ENCODE measurements at places on chromosomes 5 and 9.

- peak; percentile 61 for DNase-seq
Observed at GRCh38 chr5:73447530-73448462, 781 bp downstream of the FOXD1 start.

GRCh38 chr5:39638813-39639212, 214.0 kb upstream of the DAB2 start:
- no peak for DNase-seq

- DNase-seq: no peak
Observed at GRCh38 chr9:27538647-27539046, 9.0 kb upstream of the MOB3B start.

DNA sequence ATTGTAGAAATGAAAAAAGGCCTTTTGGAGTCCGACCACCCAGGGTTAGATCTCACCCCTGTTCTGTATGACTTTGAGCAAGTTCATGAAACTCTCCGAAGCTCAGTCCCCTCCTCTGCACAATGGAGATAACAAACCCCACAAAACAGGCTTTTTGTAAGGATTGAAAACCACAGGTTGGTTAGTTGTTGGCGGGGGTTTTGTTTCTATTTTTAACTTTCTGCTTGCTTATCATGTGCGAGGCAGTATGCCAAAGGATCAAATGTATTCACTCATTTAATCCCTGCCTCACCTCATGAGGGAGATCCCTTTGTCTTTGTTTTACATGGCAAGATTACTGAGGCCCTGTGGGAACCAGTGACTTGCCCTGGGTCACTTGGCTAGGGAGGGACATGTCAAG, 539.1 kb downstream of the CDK5RAP2 start:
- DNase-seq: no peak

DNA sequence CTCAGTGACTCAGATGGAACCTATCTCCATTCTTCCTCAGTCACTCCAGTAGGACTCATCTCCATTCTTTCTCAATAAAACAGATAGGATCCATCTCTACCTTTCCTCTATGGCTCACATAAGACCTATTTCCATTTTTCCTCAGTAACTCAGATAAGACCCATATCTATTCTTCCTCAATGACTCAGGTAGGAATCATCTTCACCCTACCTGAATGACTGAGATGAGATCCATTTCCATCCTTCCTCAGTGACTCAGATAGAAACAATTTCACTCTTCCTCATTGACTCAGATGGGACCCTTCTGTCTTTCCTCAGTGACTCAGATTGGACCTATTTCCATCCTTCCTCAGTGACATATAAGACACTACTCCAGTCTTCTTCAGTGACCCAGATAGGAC, 165.1 kb downstream of the FBXO4 start:
- DNase-seq: no peak

DNA sequence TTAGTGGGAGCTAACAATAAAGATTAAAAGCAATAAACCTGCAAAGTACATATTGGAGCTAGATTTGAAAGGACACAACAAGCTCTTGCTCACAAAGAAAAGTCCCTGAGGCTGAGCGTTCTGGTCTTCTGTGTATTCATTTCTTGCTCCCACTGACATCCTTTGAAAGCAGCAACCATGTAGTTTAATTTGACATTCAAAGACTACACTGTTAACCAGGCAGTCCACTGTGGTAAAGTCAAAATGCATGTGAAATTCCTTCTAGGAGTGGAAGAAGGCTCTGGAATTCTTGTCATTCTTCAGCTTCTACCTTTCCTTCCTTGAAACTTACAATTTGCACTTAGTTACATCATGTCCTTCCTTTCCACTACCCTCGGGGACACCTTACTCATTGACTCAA, 480.7 kb downstream of the CSNK1G3 start:
- DNase-seq: peak; percentile 55

GRCh38 chr5:126543660-126544059, 51.4 kb downstream of the ALDH7A1 start:
- DNase-seq: no peak

GRCh38 chr5:59579101-59579823, 314.3 kb downstream of the PDE4D start:
- DNase-seq: no peak

All from HAP-1 (cell line).